ENCODE measurements at places on chromosomes 13 and 19. TPM values are rescaled to one million over a fixed set of nuclear protein-coding genes. Genes with fewer than 3 reads are reported as not detected.
A peak's percentile ranks its signal among the peaks of the same experiment; 100 is the strongest.

DNA sequence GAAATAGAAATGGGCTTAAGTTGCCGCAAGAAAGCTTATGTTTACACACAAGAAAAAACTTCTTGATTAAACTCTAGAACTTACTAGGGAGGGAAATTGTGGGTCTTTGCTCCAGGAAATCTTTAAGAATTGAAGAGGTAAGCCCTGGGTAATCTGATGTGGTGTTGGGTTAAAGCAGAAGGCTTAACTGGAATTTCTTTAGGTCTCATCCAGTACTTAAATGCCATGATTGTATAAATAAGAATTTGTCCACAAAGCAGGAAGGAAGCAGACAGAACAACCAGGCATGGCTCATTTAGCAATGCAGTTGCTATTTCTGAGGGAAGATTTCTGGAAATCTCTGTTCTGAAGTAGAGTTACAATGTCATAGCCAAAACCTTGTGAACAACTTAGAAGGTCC lies 360.4 kb downstream of the KLF5 start:
- no peak overlapping the region for H3K4me3 ChIP-seq
- DNase-seq: no peak
- H3K27me3 ChIP-seq: no peaks in the 10 kb centered on the region
- H3K36me3 ChIP-seq: no peaks in the 10 kb centered on the region
- H3K27ac ChIP-seq: no peak overlapping the region

DNA sequence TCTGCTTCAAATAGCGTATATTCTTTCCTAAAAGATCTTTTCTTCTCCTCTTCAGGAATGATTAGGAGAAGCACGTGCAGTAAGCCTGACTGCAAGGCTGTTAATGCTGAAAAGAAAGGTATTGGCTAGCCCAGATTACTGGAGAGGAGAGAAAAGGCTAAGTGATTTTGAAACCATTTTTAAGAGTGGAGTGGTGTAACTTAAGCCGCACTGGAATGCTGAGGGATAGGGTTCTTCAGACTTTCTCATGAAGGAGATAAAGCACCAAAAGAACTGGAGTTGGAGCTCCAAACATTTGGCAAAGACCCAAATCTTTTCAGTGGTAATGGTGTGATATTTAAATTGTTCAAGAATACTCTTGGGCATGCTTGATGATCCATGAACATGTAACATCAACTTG lies 388.3 kb downstream of the COG6 start:
- no peak for DNase-seq
- H3K27me3 ChIP-seq: no peaks in the 10 kb centered on the region
- no peaks in the 10 kb centered on the region for H3K4me1 ChIP-seq
- no peak overlapping the region for H3K27ac ChIP-seq
- no peaks in the 10 kb centered on the region for H3K36me3 ChIP-seq

Gene KLK8
- 2.9 TPM for total RNA-seq

- H3K27ac ChIP-seq: no peak overlapping the region
- H3K27me3 ChIP-seq: no peaks in the 10 kb centered on the region
Observed at GRCh38 chr19:42010245-42011126, 16.5 kb upstream of the ATP1A3 start.

- H3K27me3 ChIP-seq: no peaks in the 10 kb centered on the region
- no peaks in the 10 kb centered on the region for H3K4me1 ChIP-seq
- H3K36me3 ChIP-seq: no peaks in the 10 kb centered on the region
- H3K27ac ChIP-seq: no peak overlapping the region
Observed at GRCh38 chr19:45234089-45234869, 10.9 kb downstream of the EXOC3L2 start.

Gene CYP2F1
- not detected for total RNA-seq

Gene LYL1
- total RNA-seq: 10.2 TPM

Gene SCN1B
- total RNA-seq: 57.3 TPM

Gene PRR20D
- not detected for total RNA-seq

- H3K36me3 ChIP-seq: no peaks in the 10 kb centered on the region
- H3K4me1 ChIP-seq: peaks cover 6% of the 10 kb centered on the region
- H3K27me3 ChIP-seq: no peaks in the 10 kb centered on the region
- no peak overlapping the region for H3K4me3 ChIP-seq
- no peak overlapping the region for H3K27ac ChIP-seq
Observed at GRCh38 chr19:31089681-31090080, 259.6 kb downstream of the TSHZ3 start.

Gene GARIN5A
- 1.4 TPM for total RNA-seq

GRCh38 chr13:113599391-113599790 lies 14.8 kb downstream of the TFDP1 start:
- no peak overlapping the region for H3K27ac ChIP-seq
- no peaks in the 10 kb centered on the region for H3K4me1 ChIP-seq
- H3K36me3 ChIP-seq: peaks cover 7% of the 10 kb centered on the region
- no peaks in the 10 kb centered on the region for H3K27me3 ChIP-seq
- no peak for DNase-seq

Gene PSG11
- not detected for total RNA-seq

GRCh38 chr13:103004661-103005345 lies 61.4 kb downstream of the SLC10A2 start:
- H3K4me3 ChIP-seq: no peak overlapping the region
- no peak for DNase-seq
- peaks cover 3% of the 10 kb centered on the region for H3K4me1 ChIP-seq
- H3K36me3 ChIP-seq: no peaks in the 10 kb centered on the region
- no peaks in the 10 kb centered on the region for H3K27me3 ChIP-seq

Gene PLA2G4C
- total RNA-seq: 40.0 TPM

- H3K36me3 ChIP-seq: no peaks in the 10 kb centered on the region
- no peaks in the 10 kb centered on the region for H3K4me1 ChIP-seq
- no peaks in the 10 kb centered on the region for H3K27me3 ChIP-seq
- no peak overlapping the region for H3K4me3 ChIP-seq
- no peak for DNase-seq
Observed at GRCh38 chr19:28313633-28314032, 899.3 kb downstream of the UQCRFS1 start.

DNA sequence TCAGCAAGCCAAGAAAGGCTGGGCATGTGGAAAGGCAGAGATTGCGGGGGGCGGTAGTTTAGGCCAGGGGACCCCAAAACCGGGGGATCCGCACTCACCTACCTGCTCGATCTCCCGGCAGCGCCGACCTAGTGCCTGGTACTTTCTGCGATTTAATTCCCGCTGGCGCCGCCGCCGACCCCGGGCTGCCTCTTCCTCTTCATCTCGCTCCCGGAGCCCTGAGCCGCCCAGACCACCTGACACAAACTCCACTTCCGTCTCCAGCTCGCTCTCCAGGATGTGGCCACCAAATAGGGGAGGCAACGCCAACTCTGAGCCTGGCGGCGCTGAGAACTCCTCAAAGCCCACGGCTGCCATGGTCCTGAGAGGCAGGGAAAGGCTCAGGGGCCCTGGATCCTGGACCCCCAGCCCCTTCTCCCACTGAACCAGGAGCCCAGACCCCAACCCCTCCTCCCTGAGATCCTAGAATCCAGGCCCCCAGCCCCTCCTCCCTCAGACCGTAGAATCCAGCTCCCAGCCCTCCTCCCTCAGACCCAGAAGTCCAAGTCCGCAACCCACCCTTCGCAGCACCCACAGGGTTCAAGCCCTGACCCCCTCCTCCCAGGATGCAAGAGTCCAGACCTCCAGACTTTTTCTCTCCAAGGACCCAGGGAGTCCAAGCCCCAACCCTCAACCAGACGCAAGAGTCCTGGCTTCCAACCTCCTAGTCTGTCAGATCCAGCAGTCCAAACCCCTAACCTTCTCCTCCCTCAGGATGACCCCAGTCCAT lies 933 bp downstream of the TFPT start:
- peak overlapping the region; percentile 92 for H3K27ac ChIP-seq
- H3K4me1 ChIP-seq: no peaks in the 10 kb centered on the region
- peak overlapping the region; percentile 62 for H3K4me3 ChIP-seq
- H3K27me3 ChIP-seq: no peaks in the 10 kb centered on the region

- no peak overlapping the region for H3K4me3 ChIP-seq
- no peaks in the 10 kb centered on the region for H3K27me3 ChIP-seq
- no peaks in the 10 kb centered on the region for H3K4me1 ChIP-seq
Observed at GRCh38 chr19:39078436-39079200, 5.5 kb upstream of the ACP7 start.

- H3K36me3 ChIP-seq: no peaks in the 10 kb centered on the region
- no peaks in the 10 kb centered on the region for H3K4me1 ChIP-seq
- DNase-seq: no peak
- no peaks in the 10 kb centered on the region for H3K27me3 ChIP-seq
- peak overlapping the region; percentile 23 for H3K4me3 ChIP-seq
- H3K27ac ChIP-seq: no peak overlapping the region
Observed at GRCh38 chr19:8576273-8576993, 809 bp downstream of the MYO1F start.

- H3K4me3 ChIP-seq: no peak overlapping the region
- H3K27me3 ChIP-seq: no peaks in the 10 kb centered on the region
- no peak for DNase-seq
- no peaks in the 10 kb centered on the region for H3K4me1 ChIP-seq
- H3K36me3 ChIP-seq: no peaks in the 10 kb centered on the region
Observed at GRCh38 chr19:54035215-54036178, 28.2 kb downstream of the VSTM1 start.

DNA sequence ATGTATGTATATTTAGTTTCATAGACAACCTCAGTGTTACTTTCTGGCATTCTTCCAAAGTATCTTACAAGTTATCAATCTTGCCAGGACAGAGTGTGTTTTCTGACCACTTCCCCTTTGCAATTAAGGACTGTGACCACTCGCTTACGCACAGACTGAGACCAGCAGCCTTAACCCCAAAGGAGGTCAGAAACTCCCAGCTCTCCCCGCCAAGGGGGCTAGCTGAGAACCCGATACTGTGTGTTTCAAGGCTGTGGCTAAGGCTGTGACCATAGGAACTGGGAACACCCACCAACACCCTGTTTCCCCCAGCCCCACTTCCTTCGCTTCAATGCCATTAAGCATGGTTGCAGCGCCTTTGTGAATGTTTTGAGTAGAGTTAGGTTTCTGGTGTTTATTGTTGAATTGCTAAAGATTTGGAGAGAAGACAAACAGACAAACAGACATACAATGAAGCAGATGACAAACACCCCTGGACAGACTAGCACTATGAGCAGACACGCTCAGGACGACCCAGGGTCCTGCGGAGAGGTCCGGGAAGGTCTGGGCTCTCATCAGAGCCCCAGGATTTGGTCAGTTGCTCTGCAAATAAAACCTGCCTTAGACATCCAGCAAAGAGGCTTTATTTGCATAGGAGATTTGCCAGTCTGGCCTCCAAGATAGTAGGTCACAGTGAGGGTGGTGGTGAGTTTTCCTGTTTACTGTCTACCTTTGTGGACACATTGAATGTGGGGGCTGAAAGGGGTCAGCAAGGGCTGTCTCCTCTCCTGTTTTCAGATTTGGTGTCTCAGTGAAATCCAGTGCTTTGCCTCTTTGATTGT lies 25.0 kb upstream of the TNFSF11 start:
- DNase-seq: no peak
- no peaks in the 10 kb centered on the region for H3K27me3 ChIP-seq
- no peak overlapping the region for H3K4me3 ChIP-seq

- no peaks in the 10 kb centered on the region for H3K27me3 ChIP-seq
- no peak overlapping the region for H3K27ac ChIP-seq
- no peaks in the 10 kb centered on the region for H3K36me3 ChIP-seq
- DNase-seq: no peak
- no peaks in the 10 kb centered on the region for H3K4me1 ChIP-seq
- H3K4me3 ChIP-seq: no peak overlapping the region
Observed at GRCh38 chr13:42360046-42360574, 88.2 kb downstream of the AKAP11 start.

- DNase-seq: no peak
- H3K36me3 ChIP-seq: no peaks in the 10 kb centered on the region
- H3K27ac ChIP-seq: no peak overlapping the region
- no peaks in the 10 kb centered on the region for H3K4me1 ChIP-seq
- H3K27me3 ChIP-seq: no peaks in the 10 kb centered on the region
Observed at GRCh38 chr13:107329991-107330390, 762.1 kb upstream of the ARGLU1 start.

DNA sequence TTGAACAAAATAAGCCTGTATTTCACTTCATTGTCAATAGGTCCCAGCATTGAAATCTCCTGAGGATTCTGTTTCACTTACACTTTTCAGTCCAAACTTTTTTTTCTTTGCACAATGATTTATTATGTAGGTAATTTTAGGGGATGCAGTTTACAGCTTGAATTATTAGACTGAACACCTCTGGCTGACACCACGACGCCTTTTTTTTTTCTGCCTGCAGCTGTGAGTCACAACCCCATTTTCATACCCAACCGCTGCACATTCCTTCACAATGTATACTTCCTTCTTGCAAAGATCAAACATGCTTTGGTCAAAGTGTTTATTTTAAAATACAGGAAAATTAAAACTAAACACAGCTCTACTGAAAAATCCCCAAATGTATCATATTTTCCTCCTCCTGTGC lies 11.4 kb downstream of the ZIC2 start:
- H3K4me3 ChIP-seq: no peak overlapping the region
- DNase-seq: no peak
- no peak overlapping the region for H3K27ac ChIP-seq

GRCh38 chr13:94216476-94216875 lies 263.0 kb downstream of the DCT start:
- DNase-seq: no peak
- no peak overlapping the region for H3K4me3 ChIP-seq
- no peak overlapping the region for H3K27ac ChIP-seq
- no peaks in the 10 kb centered on the region for H3K4me1 ChIP-seq

DNA sequence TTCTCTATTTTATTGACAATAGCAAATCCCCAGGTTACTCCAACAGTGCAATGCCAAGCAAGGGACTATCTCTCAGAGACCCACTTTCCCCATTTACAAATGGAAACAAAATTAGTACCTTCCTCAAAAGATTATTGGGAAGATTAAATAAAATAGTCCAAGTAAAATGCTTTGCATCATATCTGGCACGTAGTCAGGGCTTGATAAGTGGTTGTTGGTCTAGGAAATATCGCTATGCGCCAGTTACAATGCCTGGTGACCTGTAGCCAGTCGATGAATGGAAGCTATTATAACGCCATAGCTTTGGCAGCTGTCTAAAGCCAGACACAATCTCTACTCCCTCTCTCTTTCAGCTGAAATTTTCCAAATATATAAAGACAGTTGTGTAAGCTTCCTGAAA lies 220.3 kb downstream of the RAP2A start:
- H3K4me3 ChIP-seq: no peak overlapping the region
- H3K27me3 ChIP-seq: no peaks in the 10 kb centered on the region
- H3K36me3 ChIP-seq: no peaks in the 10 kb centered on the region
- H3K4me1 ChIP-seq: no peaks in the 10 kb centered on the region
- H3K27ac ChIP-seq: no peak overlapping the region
- DNase-seq: no peak

DNA sequence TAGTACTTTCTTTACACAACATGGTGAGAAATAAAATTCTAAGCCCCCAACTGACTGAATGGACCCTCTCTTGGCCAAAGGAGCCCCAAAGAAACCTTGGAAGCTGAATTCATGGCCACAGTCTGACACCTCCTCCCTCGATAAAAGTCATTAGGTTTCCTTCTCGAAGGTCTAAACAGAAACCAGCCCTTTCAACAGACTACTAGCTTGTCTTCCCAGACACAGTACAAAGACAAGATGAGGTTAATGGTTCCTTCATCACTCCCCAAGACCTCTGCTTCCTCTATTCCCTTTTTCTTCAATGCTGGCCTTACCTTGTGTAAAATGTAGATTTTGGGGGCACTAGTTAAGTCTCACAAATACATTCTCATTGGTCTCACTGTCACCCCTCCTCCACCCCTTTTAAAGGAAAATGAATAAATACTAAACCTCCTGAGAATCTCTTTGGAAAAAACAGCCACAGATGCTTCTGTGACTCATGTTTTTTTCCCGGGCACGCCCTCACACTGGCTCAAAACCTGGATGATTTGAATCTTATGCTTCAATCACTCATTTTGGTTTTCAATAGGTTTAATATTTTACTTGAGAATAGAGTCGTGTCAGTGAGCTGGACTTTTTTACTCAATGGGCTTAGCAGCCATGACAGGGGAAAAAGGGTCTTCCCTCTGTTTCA lies 65.8 kb upstream of the MED4 start:
- H3K36me3 ChIP-seq: no peaks in the 10 kb centered on the region
- DNase-seq: peak; percentile 68
- H3K4me1 ChIP-seq: no peaks in the 10 kb centered on the region
- no peak overlapping the region for H3K4me3 ChIP-seq
- H3K27ac ChIP-seq: peak overlapping the region; percentile 72

GRCh38 chr13:38879278-38879677 lies 111.4 kb downstream of the STOML3 start:
- H3K36me3 ChIP-seq: no peaks in the 10 kb centered on the region
- H3K27me3 ChIP-seq: no peaks in the 10 kb centered on the region

Measured in right atrium auricular region (tissue), 2 donors.